ENCODE measurements at places on chromosomes 12 and 14.

GRCh38 chr12:75414671-75415070 lies 23.8 kb downstream of the GLIPR1L2 start:
- no peak for DNase-seq

DNA sequence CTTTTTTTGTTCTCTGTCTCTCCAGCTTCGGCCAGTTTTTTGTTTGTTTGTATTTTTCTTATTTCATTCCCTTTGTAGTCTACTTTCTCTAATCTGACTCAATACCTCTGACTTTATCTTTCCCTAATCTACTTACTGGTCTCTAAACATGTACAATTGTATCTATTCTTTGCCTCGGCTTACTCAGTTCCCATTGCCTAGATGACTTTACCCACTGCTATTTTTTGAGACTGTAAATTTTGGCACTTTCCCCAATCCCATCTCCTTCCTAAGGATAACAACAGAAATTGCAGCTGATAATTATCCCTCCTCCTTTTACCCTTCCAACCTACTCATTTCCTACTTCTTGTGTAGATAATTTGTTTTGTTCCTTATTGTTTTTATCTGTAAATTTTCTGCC lies 511.1 kb downstream of the RPL10L start:
- no peak for DNase-seq

DNA sequence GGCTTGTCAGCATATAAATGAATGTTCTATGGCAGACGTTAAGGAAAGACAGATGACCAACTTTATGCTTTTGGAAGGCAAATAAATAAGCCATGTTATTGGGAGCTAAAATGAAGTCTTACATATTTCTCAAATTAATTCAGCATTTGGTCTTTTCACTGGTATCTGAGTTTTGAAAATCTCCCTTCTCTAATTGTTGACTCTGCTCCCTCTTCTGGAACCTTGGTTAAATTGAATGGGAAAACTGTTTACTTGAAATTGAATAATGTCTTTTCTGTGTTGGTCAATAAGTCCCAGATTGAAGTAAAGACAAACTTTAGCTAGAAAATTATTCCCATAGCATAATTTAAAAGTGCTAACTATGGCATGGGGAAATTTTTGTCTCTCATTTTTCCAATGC lies 38.7 kb downstream of the LGR5 start:
- DNase-seq: no peak

DNA sequence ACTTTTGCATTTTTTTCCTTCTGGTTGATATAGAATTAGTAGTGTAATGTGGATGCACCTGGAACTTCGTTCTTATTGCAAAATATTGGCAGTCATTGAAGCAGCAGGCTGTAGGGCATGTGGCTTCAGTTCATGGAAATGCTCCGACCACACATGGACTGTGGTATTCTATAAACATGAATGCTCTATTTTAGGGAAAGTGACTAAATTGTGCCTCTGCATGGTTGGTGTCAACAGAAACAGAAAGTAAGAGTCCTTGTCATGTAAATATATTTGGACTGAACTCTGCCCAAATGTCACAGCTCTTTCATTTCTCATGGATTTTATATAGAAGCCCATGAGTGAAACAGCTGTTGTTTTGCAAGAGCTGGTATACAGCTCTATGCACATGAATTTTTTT lies 917.0 kb downstream of the LRFN5 start:
- no peak for DNase-seq

- DNase-seq: no peak
Observed at GRCh38 chr12:3892631-3893030, 19.4 kb upstream of the PARP11 start.

- DNase-seq: no peak
Observed at GRCh38 chr14:104317492-104317805, 179.1 kb downstream of the KIF26A start.

DNA sequence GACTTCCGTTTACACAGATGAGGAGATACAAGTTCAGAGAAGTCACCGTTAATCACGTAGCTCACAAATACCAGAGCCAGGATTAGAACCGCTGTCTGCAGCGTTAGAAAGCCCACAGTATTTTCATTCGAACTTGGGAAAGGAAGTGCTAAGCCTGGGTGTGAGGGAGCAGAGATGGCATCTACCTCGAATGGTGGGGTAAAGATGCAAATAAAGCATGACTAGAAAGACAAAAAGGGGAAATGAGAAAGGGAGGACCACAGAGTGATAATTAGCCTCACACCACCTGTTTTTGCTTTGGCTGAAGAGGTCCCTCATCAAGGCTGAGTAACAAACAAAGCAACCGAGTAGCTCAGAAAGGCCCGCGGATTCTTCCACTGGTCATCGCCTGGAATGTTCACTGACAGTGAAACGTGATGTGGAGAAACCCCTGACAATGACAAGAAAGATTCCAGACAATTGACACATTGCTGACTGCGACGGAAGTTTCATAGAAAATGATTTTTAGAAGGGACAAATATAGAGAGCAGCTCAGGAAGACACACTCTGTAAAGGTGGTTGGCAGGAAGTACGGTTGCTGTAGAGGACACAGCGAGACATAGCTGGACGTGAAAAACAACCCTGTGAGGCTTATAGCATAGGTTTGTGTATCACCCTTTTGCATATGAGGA lies 31.5 kb upstream of the BHLHE41 start:
- no peak for DNase-seq

GRCh38 chr12:31850268-31850667 lies 108.9 kb upstream of the RESF1 start:
- no peak for DNase-seq

DNA sequence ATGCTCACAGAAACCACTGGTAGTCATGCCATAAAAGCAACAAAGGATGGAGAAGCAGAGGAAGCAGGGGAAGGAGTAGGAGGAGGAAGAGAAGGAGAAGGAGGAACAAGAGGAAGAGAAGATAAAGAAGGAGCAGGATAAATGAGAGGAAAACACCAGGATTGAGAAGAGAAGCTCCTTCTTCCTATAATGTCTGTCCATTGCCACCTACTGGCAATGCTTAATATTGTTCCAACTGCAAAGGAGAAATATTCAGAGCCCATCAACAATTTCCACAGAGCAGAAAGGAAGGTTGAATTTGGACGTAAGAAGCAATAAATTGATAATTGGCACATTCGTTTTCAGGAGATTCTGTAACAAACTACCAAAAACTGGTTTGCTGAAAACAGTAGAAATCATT lies 898.4 kb downstream of the SLC16A7 start:
- DNase-seq: no peak

DNA sequence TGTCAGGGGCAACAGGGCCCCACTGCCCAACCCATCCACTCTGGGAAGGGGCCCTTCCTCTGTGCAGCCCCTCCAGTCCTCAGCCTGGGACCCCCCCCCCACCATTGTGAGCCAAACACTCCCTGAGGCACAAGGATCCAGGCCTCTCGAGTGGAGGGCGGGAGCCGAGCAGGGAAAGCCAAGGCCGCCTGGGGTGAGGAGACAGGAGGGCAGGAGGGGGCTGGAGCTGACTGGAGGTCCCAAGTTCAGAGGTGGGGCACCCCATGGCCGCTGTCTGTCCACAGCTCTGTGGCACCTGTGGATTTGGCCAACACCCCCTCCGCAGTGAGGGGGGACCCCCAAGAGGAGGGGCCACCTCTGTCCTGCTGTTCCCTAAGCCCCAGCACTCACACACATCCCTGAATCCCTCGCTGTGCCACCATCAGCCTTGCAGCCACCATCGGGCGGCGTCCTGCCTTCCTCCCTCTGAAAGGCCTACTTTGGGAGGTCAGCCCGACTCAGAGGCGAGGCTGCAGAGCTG lies 25.4 kb upstream of the C14orf180 start:
- DNase-seq: no peak

Measured in uterus (tissue), 4 donors.